Lower leg skin (tissue), 4 donors: ENCODE measurements at places on chromosomes 4 and X. TPM values are rescaled to one million over a fixed set of nuclear protein-coding genes. Genes with fewer than 3 reads are reported as not detected.

Gene NOX1
- total RNA-seq: not detected

Gene GLOD5
- not detected for total RNA-seq

Gene BTK
- total RNA-seq: 3.3 TPM

Gene COX7B
- 267 TPM for total RNA-seq

Gene BEX1
- total RNA-seq: not detected

Gene SNX25
- total RNA-seq: 15.9 TPM

Gene ITM2A
- 19.8 TPM for total RNA-seq

Gene RBM47
- 73.8 TPM for total RNA-seq

Gene CWH43
- total RNA-seq: 51.3 TPM

Gene TBX22
- not detected for total RNA-seq

Gene HAUS3
- 14.5 TPM for total RNA-seq

Gene RIBC1
- 0.65 TPM for total RNA-seq

Gene PABPC1L2B
- not detected for total RNA-seq
